Right ventricle myocardium inferior (tissue), 1 donor: ENCODE measurements at places on chromosomes 7 and 10.

DNA sequence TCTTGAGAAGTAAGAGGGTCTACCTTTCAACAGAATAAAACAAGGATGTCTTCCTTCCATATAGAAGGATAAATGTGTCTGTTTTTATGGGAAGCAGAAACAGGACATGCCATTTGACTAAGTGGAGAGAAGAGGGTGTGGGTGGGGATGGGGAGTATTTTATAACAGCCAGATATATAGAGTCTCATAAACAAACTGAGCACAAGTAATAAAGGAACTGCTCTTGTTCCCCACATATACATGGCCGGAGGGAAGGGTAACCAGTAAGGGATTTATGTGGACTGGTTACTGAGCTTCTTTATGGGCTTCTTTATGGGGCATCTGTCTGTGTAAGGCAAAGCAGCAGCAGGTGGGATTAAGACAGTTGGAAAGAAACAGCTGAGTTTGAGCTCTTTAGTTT lies 558.1 kb downstream of the REEP3 start:
- no peak for DNase-seq

DNA sequence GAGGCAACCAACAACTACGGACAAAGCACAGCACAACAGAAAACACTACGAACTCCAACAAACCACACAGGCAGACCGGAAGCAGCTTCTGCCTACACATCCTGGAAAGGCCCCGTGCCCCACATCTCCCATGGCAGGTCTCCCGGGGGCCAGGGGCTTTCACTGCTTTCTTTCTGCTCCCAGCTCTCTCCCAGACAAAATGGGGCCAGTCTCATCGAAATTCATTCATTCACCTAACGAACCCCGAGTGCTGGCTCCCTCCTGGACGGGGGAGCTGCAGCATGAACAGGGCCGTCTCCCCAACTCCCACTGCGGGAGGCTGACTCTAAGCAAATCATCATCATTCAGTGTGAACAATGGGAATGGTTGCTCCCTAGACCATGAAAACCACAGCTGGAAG lies 47.6 kb upstream of the NANOS1 start:
- no peak for DNase-seq

DNA sequence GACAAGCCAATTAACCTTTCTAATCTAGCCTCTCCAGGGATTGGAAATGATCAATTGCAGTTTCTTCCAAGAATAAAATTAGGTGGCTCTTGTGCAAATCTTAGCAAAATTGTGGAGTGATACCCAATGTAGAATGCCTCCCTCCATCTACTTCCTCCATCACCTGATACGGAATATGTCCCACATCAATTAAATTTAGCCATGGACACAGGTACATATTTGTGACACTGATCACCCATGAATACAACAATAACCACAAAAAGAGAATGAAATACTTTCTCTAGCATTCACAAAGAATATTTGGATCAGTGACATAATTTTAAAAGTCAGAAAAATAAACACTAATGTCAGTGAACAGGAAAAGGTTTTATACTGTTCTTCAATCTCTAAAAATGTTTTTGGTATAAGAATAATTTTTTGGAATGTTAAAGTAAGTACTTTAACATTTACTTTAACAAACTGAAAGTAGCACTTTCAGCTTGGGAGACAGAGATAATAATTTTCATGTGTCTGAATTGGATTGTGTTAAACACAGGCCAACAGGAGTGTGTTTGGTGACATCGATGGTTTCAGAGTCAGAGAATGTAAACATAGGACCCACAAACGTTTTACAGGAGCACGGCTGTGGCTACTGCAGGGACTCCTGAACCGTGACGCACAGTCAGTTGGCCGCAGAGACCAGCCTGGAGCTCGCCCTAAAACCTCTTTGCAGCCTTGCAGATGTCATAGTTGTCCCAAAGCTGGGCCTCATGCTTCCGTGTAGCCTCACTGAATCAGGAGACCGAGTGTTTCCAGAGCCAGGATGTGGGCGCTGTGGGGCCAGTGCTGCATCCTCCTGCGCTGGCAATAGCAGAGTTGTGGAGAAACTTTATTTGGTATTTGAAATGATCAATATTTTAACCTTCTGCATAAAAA lies 7.2 kb downstream of the RBM20 start:
- DNase-seq = no peak

DNA sequence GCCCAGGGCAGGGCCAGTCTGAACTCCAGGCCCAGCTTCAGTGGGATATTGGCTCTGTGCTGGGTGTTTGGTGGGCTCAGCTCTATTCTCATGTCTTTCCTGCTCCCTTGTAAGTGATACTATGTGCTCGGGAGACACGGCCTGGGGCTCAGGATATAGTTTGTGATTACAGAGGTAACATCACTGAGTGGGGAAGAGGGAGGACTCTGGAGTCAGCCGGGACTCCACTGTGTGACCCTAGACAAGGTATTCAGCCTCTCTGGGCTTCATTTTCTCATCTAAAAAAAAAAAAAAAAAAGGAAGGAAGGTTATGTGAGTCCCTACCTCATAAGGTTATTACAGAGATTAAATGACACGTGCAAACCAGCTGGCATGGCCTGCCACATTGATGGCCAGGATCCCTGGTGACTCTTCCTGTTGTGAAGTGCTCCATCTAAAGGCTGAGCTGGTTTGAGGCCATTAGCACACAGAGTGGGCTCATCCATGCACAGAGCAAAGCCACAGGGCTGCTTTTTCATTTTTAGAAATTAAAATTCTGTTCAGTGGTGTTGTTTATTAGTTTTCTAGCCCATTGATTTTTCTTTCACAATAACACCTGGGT lies 15.7 kb downstream of the SLC13A4 start:
- no peak for DNase-seq

DNA sequence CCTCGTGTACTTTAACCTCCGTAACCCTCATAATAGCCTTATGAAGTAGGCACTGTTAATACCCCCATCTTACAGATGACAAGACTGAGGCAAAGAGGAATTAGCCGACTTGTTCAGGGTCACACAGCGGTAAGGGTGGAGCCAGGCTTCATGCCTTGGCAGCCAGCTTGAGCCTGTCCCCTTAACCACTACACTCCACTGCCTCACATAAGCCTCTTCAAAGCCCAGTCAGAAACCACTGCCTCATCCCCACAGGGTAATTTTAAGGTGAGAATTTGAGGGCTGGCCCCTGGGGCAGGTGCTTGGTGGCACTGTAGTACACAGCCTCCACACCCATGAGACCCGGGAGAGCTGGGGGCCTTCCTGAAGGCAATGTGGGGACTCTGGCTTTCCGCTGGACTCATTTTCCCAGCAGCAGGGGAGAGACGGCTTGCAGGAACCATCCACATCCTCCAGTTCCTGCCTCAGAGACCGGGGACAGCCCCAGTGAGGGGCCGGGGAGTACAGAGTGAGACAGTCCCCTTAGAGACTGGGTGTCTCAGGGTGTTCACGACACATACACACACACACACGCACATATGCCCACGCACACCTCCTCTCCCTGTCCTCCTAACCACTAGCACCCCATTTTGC lies 7.6 kb upstream of the C10orf105 start:
- DNase-seq = peak; percentile 52

DNA sequence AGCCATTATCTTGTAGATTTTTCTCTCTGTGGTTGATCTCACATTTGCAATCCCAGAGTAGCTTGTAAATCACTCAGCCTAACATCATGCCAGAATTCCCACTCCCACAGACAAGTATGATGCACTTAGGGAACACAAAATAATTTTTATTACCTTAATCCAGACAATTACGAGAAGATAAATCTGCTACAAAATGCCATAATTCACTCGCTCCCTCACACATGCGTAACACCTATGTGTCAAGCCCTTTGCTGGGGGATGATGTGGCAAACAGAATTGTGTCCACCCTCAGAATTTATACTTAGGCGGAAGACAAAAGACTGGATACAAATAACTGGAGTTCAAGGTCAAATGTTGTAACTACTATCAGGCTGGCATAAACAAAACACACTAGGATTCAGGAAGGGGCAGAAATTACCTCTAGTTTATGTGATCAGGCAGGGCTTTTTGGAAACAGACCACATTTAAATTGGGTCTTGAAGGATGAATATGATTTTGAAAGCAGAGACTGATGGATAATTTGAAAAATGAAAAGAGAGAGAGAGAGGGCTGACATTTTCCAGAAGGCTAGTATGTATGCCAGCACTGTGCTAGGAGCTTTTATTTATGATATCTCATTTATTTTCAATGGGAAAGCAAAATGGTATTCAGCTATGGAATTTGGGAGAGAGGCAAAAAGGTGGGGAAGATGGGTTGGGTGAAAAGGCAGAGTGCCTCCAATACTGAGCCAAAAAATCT lies 69.8 kb downstream of the DOCK4 start:
- DNase-seq = no peak
